ENCODE measurements at places on chromosomes 2 and 18.

GRCh38 chr18:66457245-66457644 is 146.6 kb downstream of the CDH19 start:
- no peak for DNase-seq

- DNase-seq = no peak
Measured at GRCh38 chr2:9958057-9958456, 6.6 kb downstream of the GRHL1 start.

GRCh38 chr2:143144813-143145455 is 15.7 kb downstream of the ARHGAP15 start:
- DNase-seq = no peak

DNA sequence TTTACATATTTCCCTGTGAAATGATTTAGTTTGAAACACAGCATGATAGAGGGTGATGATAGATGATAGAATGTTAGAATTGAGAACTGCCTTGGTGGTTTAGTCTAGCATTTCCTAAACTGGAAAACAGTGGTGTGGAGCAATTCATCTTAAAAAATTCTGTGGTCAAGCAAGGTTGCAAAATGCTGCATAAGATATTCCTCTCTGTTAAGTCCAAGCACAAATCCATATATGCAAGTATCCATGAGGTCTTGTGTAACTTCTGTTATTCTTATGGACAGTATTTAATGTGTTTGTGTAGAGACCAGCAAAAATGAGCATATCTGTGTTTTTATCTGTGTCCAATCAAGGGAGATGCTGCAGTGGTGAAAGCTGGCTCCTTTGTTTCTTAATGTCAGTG is 30.0 kb downstream of the CPS1 start:
- no peak for DNase-seq

DNA sequence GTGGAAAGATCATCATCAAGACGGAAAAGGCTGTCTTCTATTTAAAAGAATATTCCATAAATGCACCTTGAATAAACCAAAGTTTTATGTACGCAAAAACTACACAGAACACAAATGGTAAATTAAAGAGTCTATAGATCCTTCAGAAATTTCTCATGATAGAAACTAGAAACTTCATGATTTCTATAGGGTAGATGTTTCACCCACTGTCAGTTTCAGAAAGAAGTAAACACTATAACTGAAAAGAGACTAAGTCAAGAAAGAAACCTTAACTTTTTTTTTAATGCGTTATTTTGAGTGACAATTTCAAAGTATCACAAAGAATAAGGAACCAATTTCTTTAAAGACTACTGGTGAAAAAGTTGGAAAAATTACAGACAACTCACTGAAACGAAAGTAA is 41.9 kb upstream of the CHAC2 start:
- no peak for DNase-seq

GRCh38 chr2:105460048-105460732 is 61.3 kb upstream of the FHL2 start:
- DNase-seq = no peak

DNA sequence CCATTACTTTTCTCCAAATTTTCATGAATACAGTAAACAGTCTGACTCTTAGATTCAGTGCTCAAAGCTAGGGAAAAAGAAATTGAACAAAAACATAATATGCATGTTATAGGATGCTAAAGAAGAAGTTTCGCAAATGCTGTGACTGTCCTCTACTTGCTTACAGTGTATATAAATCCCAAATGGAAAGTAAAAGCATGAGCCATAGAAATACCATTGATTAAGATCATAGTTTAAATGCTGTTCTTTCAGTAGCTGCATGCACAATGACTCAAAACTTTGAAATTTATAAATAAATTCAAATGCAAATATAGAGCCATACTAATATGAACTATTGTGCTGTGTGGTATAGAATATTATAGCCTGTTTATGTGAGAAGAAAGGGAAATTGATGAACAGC is 1113.9 kb upstream of the ACVR2A start:
- no peak for DNase-seq

DNA sequence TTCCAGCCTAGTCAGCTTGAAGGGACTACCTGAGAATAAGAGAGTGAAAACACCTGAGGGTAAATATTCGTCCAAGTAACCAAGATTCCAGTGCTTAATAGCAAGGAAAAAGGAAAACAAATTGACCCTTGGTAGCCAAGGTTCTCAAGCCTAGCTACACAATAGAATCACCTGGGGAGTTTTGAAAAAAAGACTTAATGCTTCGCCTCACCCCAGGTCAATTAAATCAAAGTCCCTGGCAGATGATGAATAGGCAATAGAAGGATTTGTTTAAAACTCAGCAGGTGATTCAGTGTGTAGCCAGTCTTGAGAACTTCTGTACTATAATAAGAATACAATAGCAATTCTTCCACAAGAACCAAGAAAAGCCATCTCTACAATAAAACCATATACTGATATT is 500.2 kb downstream of the XIRP2 start:
- DNase-seq = no peak

- DNase-seq = no peak
Measured at GRCh38 chr18:23263551-23264235, 128.4 kb downstream of the CABLES1 start.

DNA sequence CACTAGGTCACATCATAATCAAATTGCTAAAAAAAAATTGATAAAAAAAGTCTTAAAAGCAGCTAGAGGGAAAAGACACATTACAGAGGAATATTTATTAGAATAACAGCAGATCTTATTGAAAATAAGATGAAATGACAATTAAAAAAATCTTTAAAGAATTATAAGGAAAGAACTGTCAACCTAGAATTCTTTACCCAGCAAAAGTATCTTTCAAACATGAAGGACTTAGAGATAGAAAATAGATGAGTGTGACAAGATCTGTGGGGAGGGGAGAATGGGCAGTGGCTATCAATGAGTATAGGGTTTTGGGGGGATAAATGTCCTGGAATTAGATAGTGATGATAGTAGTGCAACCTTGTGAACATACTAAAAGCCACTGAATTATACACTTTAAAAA is 26.5 kb upstream of the RNF103 start:
- DNase-seq = no peak

GRCh38 chr18:54852780-54853675 is 24.8 kb downstream of the RAB27B start:
- DNase-seq = no peak

- peak; percentile 3 for DNase-seq
Measured at GRCh38 chr2:55490554-55490953, 29.0 kb upstream of the CFAP36 start.

- no peak for DNase-seq
Measured at GRCh38 chr2:45919711-45920111, 268.2 kb downstream of the PRKCE start.

DNA sequence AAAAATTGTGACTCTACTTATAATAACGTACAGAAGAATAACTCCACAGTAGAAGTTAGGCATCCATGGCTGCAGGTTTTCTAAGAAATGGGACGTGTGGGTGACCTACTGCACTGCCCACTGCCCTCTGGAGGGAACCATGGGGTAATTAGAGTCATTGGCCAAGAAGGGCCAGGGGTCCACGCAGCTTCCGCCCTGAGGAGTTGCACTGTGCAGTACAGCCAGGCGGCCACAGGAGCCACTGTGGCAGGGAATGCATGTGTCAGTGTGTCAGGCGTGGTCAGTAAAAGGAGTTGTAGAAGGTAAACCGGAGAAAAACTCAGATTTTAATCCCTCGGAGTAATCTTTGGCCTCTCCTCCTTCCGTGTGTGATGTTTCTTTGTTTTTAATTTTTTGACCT is 24.8 kb downstream of the NCK2 start:
- no peak for DNase-seq

DNA sequence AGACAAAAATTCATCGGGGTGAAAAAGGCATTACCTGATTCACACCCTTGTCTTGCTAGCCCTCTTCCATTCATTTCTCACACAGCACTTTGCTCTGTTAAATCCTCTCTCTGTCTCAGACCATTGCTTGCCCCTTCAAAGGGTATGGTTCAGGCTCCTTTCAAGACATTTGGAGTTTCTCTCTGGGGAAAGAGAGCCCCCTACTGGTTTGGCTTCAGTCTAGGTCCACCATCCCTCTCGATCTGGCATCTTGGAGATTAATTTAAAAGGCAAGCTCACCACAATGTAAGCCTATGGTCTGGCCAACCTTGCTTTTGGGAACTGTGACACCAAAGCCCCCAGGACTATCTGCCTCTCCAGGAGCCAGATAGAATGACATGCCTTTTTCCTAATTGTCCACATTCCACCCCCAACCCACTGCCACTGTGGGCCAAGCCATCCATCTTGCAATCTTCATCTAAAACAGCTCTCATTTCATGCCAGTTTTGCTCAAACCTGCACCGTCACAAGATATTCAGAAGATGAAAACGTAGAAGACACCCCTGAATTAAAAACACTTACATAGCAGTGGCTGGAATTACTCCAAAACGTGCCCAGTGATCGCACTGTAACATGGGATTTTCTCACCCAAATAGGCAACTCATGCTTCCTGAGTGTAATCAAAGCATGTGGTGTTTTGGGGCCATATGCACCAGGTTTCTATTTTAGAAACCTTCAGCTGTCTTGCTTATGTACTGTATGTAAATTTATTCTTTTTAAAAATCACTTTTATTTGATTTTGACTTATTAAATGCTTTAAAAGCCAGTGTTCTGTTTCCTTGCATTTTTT is 93.9 kb downstream of the FARSB start:
- peak; percentile 53 for DNase-seq

All from NCI-H1092 (cell line).